ENCODE measurements at places on chromosomes 2 and 18.

DNA sequence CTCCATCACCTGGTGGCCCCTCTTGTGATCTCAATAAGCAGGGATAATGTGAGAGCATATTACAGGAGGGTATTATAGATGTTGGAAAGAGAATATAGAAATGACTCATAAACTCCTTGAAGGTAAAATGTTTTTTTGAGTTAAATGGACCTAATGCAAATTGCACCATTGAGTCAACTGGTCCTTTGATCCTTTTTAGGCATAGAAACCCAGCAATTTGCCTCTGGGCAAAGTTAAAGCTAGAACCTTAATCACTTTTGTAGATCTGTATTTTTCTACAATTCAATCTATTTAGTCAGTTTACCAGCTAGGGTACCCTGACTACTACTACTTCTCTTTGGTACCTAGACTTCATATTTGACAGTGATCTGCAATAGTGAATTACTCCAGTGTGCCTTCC lies 71.8 kb upstream of the RNF152 start:
- no peak for DNase-seq

GRCh38 chr2:113038291-113038690 lies 14.4 kb downstream of the IL36B start:
- DNase-seq: no peak

GRCh38 chr2:10317646-10318045 lies 14.9 kb downstream of the HPCAL1 start:
- no peak for DNase-seq

- DNase-seq: no peak
Measured at GRCh38 chr2:17626986-17627385, 86.5 kb downstream of the VSNL1 start.

DNA sequence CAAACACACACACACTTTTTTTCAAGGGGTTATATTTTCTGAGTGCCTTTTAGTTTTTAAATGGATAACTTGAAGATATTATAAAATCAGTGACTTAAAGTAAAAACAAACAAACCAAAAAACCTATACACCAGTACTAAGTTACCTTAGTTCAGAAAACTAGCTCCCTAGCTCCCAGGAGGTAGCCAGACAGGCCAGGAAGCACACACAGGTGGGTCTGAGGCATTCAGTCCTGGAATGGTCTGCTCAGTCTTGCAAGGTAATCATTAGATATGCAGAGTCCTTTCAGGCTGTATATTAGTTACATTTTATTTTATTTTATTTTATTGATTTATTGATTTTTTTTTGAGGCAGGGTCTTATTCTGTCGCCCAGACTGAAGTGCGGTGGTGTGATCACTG lies 10.7 kb upstream of the DYNC2LI1 start:
- DNase-seq: no peak

- DNase-seq: peak; percentile 30
Measured at GRCh38 chr2:127085317-127085681, 21.7 kb downstream of the BIN1 start.

GRCh38 chr2:133674433-133675331 lies 106.4 kb upstream of the NCKAP5 start:
- no peak for DNase-seq

- DNase-seq: no peak
Measured at GRCh38 chr18:12656938-12657683, 796 bp downstream of the SPIRE1 start.

- no peak for DNase-seq
Measured at GRCh38 chr2:50611351-50611871, 420.5 kb downstream of the NRXN1 start.

DNA sequence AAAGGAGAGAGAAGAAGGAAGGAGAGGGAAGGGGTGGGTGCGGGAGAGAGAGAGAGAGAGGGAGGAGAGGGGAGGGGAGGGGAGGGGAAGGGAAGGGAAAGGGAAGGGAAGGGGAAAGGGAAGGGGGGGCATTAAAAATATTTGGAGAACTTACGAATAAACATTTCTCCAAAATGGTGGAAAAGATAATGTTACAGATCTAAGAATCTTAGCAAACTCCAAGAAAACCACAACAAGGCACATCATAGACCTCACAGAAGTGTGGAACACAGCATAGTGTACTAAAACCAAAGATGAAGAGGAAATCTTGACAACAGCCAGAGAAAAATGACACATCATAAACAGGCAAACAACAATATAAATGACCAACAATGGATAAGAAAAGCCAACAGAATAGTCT lies 83.1 kb downstream of the CRACDL start:
- DNase-seq: no peak

GRCh38 chr2:112339986-112340385 lies 64.6 kb downstream of the ZC3H6 start:
- DNase-seq: no peak

DNA sequence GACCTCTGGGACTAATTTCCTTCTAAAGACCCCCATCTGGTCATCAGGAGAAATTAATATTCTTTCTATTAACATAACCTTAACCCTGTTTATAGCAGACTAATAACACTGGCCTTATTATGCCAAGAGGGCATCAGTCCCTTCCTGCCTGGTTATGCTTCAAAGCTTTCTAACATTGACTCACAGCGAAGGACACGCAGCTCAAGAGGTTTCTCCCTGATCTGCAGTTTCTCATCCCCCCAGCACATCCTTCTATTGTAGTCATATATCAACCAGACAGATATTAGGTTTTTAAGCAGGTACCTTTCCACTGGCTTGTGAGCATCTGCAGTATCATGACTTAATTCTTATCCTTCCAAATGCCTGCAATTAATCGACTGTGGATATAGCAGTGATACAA lies 100.0 kb upstream of the CXCR4 start:
- DNase-seq: no peak

- no peak for DNase-seq
Measured at GRCh38 chr2:45845566-45845965, 194.1 kb downstream of the PRKCE start.

- no peak for DNase-seq
Measured at GRCh38 chr2:2270808-2271415, 60.2 kb downstream of the MYT1L start.

DNA sequence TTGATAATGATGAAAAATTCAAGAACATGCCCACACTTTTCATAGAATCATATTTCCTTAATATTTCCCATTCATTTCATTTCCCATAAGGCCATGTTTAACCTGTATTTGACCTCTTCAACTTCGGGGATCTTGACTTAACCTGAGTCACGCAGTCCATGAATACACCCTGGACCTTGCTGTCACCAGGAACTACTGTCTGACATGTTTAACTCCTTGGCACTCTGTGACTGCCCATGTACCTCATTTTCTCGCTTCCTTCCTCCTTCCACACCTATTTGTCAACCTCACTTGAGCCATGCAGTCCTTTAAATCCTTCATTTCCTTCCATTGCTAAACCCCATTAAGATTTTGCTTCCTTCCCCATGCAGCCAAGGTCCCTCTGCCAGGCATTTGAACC lies 16.3 kb downstream of the ABCB11 start:
- no peak for DNase-seq

- no peak for DNase-seq
Measured at GRCh38 chr2:195863564-195863963, 205.1 kb downstream of the DNAH7 start.

DNA sequence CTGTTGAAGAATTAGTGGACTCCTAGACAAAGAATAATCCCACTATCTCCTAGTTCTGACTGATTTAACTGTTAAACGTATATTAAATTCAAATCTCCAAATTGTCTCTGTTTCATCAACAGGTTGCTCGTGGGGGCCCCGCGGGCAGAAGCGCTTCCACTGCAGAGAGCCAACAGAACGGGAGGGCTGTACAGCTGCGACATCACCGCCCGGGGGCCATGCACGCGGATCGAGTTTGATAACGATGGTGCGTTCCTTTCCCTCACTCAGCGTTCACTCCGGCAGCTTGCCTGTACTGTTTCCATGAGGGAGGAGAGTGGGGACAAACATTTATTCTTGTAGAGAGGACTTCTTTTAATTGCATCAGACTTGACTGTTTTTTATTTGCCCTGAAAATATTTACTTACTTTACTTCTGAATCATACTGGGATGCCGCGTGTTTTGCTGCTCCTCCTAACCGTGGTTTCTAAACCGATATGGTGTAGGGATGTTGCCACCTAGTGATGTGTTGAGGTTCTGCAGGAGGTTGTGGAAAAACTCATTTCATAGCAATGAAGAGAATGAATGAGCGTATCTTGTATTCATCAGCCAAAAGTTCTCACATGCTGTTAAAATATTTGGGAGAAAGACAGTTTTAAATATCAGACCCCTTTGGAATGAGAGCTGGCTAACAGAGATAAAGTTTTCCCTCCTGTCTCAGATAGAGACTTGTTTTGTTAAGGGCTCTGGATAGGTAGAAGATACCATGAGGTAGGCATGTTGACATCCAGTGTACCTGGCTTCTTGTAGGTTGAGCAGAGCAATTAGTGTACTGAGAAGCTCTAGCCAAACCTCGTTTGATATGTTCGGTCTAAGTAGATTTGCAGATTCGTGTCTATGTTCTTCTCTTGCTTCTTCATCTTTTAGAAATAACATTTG lies 38.3 kb downstream of the ITGA6 start:
- peak; percentile 69 for DNase-seq

- DNase-seq: peak; percentile 37
Measured at GRCh38 chr2:241218131-241219029, 29.9 kb downstream of the ANO7 start.

DNA sequence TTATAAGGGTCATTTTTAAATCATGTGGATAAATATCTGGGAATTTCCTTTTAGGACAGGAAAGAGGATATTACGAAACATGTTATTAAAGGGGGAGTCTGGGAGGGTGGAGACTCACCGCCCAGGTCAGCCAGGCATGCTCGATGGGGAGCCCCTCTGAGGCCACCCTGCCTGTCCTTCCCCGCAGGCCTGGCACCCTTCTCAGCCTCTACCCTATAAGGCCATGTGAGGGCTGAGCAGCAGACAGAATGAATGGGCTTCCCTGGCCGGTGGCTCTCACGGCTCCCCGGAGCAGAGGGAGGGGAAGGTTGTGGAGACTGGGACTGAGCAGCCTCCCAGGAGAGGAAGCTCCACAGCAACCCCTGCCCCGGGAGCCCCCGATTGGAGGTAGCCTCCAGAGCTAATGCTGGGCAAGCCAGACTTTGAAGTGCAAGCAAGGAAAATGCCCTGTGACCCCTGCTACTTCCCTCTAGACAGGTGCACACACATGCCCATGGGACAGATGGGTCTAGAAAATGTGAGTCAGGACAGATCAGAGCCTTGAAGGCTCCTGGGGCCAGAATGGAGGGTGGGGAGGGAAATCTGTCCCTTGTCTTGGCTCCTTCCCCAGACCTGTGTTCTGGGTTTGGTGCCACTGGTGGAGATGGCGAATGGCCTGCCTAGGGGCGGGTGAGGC lies 13.2 kb upstream of the ARMC9 start:
- DNase-seq: no peak

DNA sequence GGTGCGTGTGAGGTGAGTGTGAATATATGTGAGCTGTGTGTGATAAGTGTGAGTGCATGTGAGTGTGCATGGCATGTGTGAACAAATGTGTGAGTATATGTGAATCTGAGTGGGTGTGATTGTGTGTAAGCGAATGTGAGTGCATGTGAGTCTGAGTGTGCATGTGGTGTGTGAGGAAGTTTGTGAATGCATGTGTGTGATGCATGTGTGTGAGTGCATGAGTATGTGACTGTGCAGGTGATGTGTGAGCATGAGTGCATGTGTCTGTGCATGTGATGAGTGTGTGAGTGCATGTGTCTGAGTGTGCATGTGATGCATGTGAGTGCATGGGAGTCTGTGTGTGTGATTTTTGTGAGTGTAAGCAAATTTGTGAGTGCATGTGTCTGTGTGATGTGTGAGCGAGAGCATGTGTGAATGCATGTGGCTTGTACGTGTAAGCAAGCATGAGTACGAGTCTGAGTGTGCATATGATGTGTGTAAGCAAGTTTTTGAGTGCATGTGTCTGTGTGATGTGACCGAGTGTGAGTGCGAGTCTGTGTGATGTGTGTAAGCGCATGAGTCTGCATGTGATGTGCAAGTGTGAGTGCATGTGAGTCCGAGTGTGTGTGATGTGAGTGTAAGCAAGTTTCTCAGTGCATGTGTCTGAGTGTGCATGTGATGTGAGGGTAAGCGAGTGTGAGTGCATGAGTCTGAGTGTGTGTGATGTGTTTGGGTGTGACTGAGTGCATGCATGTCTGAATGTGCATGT lies 43.3 kb downstream of the COPS8 start:
- no peak for DNase-seq

- DNase-seq: no peak
Measured at GRCh38 chr2:174233771-174234275, 14.5 kb downstream of the OLA1 start.

DNA sequence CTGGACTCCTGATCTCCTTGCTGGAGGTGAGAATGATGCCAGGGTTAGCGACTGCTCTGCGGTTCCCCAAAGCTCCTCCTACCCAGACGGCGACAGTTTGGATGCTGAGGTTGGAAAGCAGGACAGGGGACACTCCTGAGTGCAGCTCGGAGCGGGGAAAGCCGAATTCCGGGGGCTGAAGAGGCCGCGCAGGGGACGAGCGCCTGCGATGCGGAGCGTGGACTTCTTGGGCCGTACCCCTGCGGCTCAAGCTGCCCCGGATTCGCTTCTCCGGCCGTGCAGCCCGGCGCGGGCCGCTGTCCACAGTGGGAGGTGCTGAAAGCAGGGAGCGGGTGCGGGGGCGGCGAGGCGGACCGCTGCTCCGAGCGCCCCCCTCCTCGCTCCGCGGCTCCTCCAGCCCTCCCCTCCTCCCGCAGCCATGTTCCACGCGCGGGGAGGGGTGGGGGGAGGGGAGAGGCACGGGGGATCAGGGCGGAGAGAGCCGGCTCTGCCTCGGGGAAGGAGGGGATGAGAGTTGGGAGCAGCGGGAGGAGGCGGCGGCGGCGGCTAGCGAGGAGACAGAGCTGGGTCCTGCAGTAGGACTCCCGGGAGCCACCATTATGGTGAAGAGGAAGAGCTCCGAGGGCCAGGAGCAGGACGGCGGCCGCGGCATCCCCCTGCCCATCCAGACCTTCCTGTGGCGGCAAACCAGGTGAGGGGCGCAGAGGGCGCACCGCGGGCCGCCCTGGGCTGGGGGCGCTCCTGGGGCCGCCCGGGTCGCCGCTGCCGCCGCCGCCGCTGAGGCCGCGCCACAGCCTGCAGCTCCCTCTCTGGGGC lies at the start of gene UNC80:
TSS of gene UNC80 (plus strand) at position 359 of the 816 bp plus-strand sequence. CDS start at position 600, 241 bp downstream.
- peak; percentile 3 for DNase-seq

DNA sequence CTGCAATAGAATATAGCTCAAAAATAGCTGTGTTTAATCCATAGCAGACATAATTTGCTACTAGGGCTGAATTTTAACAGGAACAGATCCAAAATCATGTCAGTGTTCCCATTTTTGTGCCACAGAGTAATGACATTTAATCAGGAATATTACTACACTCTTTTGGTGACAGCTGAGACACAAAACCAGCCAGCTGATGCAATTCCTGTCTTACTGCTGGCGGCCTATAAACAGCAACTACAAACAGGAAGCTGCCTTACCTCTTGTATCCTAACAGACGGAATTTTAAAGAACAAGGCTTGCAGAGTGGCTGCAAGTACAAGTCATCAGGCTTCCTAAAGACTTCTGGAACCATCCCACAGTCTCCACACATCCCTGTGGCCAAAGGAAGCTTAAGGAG lies 218.1 kb downstream of the ZNF521 start:
- DNase-seq: no peak

DNA sequence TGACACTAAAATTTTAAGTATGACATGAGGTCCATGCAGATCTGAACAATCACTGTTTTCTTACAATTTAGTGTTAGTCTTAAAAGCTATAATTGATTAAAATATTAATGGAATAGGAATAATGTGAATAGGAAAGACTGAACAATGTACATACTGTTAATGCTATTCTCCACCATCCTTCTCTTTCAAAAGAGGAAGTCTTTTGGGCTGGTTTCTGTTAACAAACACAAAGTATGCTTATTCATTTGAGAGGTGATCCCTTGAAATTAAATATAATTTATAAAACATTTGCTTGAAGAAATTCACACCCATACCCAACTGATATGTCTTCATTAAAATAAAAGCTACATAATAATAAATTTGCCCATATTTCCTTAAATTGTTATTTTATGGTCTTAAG lies 2.3 kb downstream of the STPG4 start:
- no peak for DNase-seq
